ENCODE measurements at places on chromosomes 3 and 15.
A peak's percentile ranks its signal among the peaks of the same experiment; 100 is the strongest.

GRCh38 chr3:184911570-184911969 lies 99.6 kb downstream of the VPS8 start:
- no peak for DNase-seq

- DNase-seq: no peak
Measured at GRCh38 chr15:99425657-99426301, 140.0 kb upstream of the MEF2A start.

- DNase-seq: peak; percentile 14
Measured at GRCh38 chr15:91032919-91033803, 10.8 kb upstream of the VPS33B start.

DNA sequence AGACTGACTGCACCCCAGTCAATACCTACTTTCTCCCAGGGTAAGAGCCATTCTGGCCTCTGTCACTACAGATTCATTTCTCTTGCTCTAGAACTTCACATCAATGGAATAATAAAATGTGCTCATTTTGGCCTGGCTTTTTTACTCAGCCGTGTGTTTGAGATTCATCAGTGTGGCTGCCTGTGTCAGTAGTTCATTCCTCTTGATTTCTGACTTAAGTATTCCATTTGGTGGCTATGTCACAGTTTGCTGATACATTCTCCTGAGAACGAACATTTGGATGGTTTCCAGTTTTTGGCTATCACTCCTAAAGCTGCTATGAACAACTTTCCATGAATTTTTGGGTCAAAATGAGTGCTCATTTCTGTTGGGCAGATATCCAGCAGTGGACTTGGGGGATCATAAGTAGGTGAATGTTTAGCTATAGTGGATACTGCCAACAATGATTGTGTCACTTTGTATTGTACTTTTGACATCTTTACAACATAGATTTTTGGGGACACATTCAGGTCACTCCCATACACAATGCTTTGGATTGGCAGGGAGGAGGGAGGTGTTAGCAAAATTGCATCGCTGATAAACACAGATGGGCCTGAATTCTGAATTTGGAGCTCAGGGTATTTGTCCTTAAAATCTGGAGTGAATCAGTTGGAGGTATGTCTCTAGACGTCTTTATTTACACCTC lies 19.8 kb upstream of the FAM107A start:
- DNase-seq: no peak

- DNase-seq: no peak
Measured at GRCh38 chr3:170713653-170714052, 127.8 kb upstream of the SLC7A14 start.

DNA sequence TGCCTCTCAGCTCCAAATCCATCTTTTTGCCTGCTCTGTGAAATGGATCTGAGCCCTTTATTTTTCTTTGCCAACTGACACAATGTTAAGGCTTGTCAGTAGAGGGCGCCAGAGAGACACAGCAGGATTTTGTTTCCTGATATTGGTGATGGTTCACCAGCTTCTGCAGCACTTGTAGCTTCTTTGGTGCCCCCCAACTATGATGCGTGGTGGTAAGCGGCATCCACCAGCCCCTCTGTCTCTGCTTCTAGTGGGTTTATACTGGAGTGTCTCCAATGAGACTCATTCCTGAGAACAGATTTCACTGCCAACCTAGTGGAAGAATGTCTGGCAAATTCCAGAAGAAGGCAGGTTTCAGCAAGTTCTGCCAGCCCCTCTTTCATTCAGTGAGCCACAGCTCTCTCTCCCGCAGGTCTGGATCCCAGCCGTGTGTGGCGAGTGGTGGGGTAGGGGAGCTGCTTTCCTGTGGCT lies 471.9 kb upstream of the FRG2C start:
- DNase-seq: peak; percentile 9

DNA sequence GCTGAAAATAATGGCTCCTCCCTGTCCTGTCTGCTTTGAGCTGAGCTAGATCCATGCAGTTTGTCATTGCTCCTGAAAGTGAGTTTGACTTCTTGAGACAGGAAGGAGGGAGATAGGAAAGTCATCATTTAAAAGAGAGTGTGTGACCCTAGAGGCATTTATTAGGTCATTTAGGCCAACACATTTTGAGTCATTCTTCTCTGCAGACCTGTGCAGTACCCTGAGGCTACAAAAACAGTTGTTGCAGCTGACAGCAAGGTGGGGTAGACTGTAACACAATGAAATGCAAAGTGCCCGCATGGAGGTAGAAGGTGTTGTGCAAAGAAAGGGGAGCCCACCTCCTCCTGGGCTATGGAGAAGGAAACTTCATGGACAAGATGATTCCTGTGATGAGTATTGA lies 102.8 kb upstream of the PFN2 start:
- DNase-seq: no peak

DNA sequence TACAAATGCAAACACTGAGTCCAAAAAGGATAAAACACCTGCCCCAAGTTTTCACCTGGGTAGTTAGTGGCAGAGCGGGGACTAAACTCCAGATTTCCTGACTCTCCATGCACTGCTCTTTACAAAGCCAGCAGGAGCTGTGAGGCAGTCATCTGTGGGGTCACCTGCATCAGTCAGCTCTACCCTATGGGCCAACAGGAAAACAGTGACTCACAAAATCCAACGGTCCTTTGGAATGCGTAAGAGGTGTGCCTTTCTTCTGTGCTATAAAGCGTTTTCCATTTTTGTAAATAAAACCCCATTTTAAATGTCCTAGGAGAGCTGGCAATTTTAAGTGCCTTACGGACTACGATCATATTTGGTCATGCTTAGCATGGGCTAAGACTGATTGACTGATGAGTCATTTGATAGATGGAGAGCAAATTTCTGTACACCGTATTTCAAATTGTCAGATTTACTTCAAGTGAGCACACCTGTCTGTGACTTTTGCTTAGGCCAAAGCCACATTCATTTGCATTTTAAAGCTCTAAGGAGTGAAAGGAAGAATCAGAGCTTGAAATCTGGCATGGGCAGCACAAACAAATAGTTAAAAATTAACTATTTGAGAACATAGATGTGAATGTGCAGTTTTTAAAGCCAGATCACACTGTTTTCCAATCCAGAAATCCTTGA lies 4.4 kb upstream of the COL8A1 start:
- no peak for DNase-seq

DNA sequence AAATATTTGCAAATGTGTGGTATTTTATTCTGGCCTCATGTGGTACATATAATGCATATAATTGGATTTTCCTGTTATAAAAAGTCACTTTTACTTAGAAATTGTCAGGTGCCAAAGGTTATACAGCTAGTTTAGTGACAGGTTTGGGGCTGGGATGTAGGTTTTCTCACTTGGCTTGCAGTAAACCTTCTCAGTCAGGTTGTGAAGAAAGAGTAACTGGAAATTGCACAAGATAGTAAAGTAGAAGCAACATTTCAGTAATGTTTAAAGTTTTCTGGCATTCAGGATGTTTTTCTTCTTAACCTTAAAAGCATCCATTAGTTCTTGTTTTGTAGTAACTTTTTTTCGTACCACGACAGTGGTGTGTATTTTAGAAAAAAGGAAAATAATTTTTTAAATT lies 53.9 kb downstream of the MEF2A start:
- no peak for DNase-seq

- no peak for DNase-seq
Measured at GRCh38 chr15:82875411-82876003, 66.1 kb downstream of the WHAMM start.

DNA sequence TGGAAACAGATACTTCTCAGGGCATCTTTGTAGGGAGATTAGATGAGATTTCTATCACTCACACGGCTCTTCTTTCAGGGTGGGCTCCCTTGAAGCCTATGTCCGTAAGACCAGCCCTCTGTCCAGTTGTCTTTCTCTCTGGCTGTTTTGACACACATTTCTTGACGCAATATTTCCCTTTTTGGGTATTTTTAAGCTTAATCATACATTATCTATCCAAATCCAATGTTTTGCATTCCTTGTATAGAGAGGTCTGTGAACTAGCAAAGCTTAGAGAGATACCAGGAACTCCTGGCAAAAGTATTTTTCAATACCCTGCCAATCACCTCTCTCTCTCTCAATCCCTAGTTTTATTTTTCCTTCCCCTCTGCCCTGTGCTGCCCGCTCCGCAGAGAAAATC lies 79.3 kb downstream of the EOMES start:
- DNase-seq: no peak

DNA sequence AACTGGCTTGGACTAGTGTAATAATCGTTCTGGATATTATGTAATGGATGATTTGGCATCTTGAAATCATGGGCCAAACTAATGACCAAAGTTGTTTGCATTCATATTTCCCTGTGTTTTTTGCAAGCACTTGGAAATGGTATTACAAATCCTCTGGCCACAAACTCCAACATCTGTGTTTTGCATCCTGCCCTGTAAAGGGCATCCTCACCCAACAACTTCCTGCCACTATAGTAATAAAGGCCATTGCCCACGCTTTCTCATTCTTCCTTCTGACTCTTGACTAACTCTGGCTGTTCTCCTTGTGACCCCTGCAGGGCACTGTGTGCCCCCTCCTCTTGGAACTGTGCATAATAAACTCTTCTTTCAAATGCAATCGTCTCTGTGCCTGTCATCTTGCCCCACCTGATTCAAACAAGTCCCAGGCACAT lies 25.4 kb upstream of the PSMD6 start:
- no peak for DNase-seq

- no peak for DNase-seq
Measured at GRCh38 chr3:109927161-109927560, 589.8 kb upstream of the DPPA4 start.

DNA sequence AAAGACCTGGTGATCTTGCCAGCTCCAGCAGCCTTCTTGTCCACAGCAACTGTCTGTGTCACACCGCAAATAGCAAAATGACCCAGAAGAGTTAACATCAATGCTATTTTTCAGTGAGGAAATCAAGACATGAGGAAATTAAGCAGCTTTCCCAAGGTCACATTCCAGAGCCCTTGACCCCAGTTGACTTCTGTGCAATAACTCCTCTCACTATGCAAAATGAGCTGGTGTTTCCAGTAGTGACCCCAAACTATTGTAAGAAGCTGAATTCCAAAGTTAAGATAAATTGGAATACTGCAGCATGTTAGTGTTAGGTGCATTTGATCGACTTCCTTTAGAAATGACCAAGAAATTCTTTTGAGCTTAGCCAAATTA lies 172.8 kb upstream of the SNTN start:
- no peak for DNase-seq

- DNase-seq: no peak
Measured at GRCh38 chr15:90703455-90703854, 13.7 kb upstream of the BLM start.

- no peak for DNase-seq
Measured at GRCh38 chr3:112908252-112908651, 61.6 kb upstream of the CD200R1L start.

DNA sequence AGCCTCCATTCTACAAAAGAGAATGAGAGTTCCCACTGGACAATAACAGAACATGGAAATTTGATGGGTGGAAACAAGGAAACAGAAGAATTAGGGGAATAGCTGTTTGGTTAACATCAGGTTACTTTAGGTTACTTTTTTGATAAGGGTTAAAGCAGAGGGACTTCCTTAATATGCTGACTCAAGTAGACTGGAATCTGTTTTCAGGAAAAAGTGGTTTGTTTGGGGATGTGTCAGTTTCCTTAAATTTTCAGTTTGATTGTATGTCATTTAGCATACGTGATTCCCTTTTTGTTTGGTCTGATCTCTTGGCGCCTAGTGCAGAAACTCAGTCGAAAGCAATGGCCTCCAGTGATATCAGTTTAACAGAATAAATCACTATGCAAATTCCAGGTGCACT lies 411.8 kb upstream of the GRM7 start:
- no peak for DNase-seq

GRCh38 chr3:175267121-175267531 lies 408.0 kb downstream of the NAALADL2 start:
- DNase-seq: no peak

- no peak for DNase-seq
Measured at GRCh38 chr3:54649551-54649950, 278.3 kb downstream of the LRTM1 start.

DNA sequence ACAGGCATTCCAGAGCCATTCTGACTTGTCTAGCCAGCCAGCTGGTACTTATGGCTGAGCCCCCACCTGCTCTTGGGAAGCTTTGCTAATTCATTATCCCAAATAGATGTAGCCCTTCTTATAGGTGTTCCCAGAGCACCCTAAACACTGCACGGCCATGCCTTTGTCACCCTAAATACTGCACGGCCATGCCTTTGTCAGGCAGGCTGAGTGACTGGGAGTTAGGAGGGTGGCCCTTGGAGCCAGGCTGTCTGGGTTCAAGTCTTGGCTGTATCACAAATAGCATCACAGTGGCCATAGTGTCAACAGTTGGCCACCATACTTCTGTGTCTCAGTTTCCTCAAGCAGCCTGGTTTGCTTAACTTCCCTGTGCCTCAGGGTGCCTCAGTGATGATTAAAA lies 292.3 kb downstream of the ADAMTS17 start:
- DNase-seq: no peak

GRCh38 chr15:66858423-66859207 lies 156.6 kb downstream of the SMAD6 start:
- no peak for DNase-seq

- no peak for DNase-seq
Measured at GRCh38 chr15:38085931-38086568, 151.6 kb downstream of the TMCO5A start.

DNA sequence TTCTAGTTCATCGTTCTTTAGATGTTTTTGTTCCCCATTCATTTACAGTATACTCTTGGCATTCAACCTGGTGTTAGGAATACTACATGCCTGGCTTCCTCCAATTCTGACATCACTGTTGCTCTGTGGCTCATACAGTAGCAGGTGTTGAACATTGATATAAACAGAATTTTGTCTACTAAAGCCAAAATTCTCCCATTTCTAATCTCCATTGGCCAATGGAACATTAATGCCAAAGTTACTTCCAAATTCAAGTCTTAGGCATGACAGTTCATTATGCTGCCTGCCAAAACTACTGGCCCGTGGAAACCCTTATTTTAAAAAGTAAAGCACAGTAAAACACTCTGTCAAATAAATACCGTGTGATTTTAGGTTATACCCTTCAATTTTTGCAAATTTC lies 368.0 kb downstream of the NAALADL2 start:
- no peak for DNase-seq

DNA sequence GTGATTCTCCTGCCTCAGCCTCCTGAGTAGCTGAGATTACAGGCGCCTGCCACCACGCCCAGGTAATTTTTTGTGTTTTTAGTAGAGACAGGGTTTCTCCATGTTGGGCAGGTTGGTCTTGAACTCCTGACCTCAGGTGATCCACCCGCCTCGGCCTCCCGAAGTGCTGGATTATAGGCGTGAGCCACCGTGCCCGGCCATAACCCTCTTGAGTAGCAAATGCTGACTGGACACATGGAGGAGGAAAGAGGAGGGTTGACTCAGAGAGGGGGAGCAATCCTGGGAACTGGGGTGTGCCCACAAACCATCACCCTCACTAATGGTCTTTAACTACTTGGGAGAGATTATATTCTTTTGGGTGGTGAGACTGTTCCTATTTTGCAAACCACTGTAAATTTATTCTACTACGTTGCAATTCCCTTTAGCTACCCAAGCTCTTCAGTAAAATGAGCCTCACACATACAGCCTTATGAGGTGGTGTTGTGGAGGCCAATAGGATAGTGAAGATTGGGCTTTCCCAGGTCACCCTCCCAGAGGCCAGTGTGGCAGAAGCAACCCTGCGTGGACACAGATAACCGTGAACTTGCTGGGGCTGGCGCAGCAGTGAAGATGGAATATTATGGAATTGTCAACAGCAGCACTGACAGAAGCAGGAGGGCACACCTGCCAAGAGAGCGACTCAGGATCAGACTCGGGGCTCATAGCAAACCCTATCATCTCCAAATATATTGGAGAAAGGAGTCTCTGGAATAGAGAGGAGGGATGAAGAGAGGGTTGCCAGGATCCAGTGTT lies 37.4 kb downstream of the TLNRD1 start:
- no peak for DNase-seq
